Melanocyte of skin (primary cell): ENCODE measurements at places on chromosomes 2 and 18. TPM values are rescaled to one million over a fixed set of nuclear protein-coding genes. Genes with fewer than 3 reads are reported as not detected.

CD207 gene
- total RNA-seq: 0.34 and 0.36 TPM in 2 replicates

HTRA2 gene
- 39.0 and 46.4 TPM in 2 replicates for total RNA-seq

RAB31 gene
- 13.4 and 28.4 TPM in 2 replicates for total RNA-seq

ZNF385B gene
- not detected in 2 replicates for total RNA-seq

CNGA3 gene
- total RNA-seq: not detected in 2 replicates
